ENCODE measurements at places on chromosomes 5 and 9.

DNA sequence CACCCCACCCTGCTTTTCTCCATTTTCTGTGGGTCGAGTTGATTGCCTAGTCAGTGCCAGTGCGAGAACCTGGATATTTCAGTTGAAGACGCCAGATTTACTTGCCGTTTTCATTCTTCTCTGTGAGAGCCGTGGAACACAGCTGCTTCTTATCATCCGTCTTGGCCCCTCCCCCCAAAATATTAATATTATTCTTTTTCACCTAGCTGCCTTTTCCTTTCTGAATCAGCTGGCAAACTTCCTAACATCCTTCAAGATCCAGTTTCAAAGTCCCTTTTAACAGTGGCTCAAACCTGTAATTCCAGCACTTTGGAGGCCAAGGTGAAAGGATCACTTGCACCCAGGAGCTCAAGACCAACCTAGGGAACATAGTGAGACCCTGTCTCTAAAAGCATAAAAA, 117.1 kb upstream of the RASA1 start:
- no peak for DNase-seq

GRCh38 chr9:38639577-38639940, 19.2 kb upstream of the ANKRD18A start:
- DNase-seq, result no peak

DNA sequence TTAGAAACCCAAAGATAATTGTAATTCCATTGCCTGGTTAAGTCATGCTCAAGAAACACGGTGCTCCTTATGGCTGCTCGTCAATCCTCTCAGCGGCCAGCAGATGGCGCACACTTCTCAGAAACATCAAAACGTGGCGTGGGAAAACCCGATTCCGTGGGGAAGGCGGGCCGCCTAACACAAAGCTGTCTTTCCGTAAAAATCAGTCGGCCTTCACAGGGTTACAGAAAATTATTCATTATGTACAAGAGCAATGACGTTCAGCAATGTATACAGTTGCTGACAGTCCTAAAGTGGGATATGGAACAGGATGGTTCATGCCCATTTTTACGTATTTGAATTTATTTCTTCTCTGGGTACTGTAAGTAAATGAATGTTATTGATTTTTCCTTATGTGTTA, 83.5 kb downstream of the PDE4D start:
- peak; percentile 46 for DNase-seq

- no peak for DNase-seq
Measured at GRCh38 chr5:174307031-174307408, 261.5 kb downstream of the NSG2 start.

DNA sequence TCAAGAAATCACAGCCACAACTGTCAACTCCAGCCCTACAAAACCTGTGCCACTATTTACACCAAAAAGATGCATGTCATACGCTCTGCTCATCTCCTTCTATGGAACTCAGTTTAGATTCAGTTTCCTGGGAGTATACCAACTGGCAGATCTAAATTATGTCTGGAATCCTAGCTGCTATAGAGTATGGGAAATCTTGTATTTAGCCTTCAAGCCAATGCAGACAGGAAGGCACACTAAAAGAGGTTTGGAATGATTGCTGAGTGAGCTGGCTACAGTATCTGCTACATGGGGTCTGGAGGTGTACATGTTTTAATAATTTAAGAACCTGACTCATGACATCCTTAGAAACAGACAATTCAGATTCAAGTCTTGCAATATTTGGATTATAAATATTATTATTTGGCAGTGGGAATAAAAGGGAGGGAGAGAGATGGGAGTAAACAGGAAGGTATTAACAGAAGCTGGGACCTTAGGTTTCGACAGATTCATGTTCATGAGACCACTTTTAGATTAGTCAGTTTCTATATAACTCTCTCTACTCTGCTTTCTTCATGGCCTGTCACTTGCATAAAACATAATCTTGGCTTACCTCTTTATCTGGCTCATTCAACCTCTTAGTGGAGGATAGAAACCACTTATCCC, 178.8 kb upstream of the HAPLN1 start:
- no peak for DNase-seq

DNA sequence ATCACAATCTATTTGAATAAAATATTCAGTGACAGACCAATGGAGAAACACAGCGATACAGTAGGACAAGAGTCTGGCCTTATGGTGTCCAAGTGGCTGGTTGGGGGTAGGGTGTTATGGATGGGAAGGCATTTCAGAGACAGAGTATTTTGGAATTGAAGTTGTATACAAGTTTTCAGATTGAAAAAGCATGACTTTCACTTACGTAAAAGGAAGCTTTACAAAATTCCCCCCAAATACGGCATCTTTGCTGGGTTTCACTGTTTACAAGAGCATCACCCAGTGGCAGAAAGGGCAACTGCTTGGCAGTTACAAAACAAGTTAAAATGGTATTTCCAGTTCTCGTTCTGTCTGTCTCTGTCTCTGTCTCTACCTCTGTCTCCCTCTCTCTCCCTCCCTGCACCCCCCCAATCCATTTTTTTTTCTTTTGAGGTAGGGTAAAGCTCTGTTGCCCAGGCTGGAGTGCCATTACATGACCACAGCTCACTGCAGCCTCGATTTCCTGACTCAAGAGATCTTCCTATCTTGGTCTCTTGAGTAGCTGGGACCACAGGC, 86.2 kb downstream of the PTPN3 start:
- DNase-seq, result no peak

DNA sequence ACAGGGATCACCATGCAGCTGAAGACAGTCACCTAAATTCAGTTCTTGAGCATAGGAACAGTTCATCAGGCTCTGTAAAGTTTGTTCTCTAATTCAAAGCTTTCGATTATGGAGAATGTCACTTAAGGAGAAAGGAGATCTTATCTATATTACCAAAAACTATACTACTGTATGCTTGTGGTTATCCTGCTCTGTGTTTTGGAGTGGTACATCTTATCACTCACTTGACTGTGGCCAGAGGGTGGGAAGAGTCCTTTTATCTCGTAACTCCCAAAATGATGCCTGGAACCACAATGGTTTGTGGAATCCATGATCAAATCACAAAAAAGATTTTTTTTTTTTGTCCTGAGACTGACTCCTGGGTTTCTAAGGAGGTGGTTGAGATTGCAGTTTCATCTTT, 230.7 kb downstream of the COMMD10 start:
- DNase-seq, result no peak

DNA sequence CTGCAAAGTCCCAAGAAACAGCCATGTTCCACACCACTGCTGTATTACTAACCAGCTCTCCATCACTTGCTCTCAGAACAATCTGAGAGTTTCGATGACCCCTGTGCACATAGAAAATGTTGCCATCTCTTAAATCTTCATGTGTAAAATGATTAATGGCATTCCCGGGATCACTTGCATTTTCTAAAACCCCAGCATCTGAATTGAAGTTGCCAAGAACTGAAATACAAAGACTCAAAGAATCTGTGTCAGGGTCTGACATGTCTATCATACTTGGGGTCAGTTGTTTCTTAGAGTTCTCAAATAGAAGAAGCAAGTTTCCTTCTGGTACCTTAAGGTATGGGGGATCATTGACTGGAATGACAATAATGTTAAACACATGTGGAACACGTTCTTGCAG, 115.1 kb downstream of the ESM1 start:
- no peak for DNase-seq

GRCh38 chr5:119631660-119632059, 2.3 kb downstream of the FAM170A start:
- no peak for DNase-seq

DNA sequence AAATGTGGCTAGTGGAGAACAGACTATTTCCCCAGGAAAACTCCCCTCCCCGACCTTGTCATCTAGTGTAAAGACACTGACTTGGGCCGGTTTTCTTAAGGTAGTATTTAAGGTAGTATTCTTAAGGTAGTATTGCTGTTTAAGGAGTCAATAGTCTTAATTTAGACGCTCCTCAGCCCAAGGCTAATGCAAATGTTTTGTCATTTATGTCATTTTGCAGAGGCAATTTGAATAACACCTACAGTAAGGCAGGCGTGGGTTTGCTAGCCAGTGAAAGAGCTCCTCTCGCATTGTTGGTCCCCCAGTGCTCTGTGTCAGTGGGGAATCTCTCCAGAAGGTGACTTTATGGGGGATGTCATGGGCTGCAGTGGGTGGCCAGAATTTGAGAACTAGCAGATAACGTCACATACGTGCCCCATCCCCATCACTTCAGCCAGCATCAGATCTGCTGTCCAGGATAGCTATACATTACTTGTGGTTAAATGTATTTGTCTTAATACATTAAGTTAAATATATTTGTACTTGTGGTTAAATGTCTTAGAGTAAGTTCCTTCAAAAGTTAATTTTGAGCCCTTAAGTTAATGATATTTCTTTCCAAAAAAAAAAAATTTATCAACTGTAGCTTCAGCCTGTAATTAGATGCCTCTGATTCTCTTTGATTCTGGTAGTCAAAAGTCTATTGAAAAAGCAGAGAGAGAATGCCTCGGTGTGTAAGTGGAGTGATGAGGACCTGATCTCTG, 2.6 kb downstream of the PPP1R26 start:
- no peak for DNase-seq

DNA sequence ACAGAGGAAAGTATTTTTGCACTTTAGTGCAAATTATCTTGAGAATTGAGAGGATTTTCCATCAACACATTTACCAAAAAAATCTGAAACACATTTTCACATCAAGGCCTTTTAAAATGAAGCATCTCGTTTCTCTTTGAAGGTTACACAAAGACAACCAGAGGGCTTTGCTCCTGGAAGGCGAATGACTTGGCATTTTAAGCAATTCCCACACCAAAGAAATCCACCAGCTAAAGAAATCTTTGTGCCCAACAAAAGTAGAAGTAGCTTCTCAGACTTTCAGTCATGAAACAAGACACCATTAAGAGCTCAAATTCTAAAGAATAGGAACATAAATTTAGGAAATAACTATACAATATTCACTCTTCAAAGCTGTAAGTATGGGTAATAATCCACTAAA, 59.9 kb downstream of the HABP4 start:
- DNase-seq, result no peak

DNA sequence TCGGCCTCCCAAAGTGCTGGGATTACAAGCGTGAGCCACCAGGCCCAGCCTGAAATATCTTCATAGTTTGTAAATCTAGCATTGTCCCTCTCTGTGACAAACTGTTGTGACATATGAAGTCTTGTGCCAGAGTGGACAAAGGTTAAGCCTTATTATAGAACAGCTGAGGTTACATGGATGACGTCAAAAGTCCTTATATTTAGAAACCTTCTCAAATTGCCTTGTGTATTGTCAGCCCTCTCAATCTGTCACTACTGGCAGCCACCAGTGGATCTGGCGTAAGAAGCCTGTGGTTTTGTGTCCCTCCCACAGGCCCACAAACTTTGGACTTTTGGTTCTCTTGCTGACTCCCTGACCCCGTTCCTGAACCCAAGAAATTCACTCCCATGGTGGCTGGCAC, 79.4 kb upstream of the CCDC112 start:
- no peak for DNase-seq

DNA sequence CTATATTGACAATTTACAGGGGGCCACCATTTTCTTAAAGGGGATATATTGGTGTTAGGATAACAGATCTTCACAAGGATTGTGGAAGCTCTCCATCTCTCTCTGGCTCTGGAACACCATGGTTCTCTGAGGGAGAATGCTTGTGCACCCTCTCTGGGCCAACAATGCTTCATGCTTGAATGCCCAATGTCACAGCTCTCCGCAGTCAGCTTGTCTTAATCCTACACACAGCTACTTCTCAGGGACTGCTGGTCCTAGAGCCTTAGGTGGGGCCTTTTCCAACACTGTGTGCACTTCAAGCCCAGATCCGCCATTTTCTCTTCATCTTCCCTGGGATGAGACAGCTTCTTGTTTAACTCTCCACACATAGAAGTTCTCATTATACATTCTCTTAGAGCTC, 6.9 kb upstream of the PDLIM4 start:
- DNase-seq, result no peak

GRCh38 chr9:114372921-114373448, 14.8 kb downstream of the AKNA start:
- DNase-seq, result no peak

DNA sequence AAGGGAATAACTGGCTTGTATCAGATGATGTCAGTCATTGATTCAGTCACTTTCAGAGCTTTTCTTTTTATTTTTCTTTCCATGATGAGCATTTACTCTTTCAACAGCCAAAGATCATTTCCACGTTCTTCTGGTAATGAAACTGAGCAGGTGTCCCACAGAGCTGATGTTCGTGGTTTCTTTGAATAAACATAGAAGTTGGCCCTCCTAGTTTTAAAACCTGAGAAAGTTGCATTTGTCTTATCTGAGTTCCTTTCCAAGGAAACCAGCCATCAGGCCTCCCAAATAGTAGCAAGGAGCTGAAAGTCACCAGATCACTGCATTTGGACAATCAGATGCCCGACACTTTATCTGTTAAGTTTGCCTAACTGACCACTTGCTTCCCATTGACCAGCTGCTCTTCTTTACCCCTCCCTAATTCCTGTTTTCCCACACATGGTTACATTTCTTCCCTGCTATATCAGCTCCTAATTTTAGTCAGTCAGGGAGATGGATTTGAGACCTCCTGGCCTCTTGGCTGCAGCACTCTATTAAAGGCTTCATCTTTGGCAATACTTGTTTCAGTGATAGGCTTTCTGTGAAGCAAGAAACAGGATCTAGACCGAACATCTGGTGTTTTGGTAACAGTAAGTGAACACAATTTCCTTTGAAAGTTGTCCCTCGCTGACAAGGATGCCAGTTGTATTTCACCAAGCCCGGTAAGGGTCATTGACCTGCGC, 420.8 kb downstream of the CHSY3 start:
- no peak for DNase-seq

DNA sequence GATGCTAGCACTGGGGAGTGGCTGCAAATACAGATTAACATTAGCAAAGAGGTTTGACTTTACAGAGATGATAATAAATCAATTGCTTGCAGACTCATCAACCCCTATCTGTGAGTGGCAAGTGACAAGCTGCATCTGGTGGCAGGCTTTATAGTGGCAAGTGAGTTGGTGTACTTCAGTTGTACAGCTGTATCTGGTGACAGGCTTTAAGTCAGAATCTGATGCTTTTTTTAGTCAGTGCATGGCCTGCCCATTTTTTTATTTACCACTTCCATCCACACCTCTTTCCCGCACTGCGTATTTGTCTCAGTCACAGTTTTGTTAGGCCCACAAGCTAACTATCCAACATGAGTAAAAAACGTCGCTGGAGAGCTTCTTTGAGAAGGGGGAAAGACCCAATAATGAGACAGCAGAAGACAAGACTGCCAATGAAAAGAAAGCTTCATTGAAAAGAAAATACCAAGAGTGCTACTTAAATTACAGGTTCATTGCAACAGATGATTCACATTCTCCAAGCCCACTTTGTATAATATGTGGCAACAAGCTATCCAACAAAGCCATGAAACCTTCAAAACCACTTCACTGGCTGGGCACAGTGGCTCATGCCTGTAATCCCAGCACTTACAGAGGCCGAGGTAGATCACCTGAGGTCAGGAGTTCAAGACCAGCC, 23.1 kb downstream of the ANP32B start:
- no peak for DNase-seq

GRCh38 chr5:140249536-140249935, 53.4 kb downstream of the PFDN1 start:
- no peak for DNase-seq

DNA sequence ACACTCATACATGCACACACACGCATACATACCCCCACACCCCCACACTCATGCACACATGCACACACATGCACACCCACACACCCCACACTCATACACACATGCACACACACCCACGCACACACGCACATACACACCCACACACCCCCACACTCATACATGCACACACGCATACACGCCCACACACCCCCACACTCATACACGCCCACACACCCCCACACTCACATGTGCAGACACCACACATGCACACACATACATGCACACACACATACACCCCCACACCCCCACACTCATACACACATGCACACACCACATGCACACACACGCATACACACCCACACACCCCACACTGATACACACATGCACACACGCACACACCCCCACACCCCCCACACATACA, 118.3 kb downstream of the COL5A1 start:
- no peak for DNase-seq

Data from NCI-H1694 (cell line).